ENCODE measurements at places on chromosomes 11 and 22.

- no peak for DNase-seq
Observed at GRCh38 chr22:50048061-50048765, 9.9 kb downstream of the TTLL8 start.

DNA sequence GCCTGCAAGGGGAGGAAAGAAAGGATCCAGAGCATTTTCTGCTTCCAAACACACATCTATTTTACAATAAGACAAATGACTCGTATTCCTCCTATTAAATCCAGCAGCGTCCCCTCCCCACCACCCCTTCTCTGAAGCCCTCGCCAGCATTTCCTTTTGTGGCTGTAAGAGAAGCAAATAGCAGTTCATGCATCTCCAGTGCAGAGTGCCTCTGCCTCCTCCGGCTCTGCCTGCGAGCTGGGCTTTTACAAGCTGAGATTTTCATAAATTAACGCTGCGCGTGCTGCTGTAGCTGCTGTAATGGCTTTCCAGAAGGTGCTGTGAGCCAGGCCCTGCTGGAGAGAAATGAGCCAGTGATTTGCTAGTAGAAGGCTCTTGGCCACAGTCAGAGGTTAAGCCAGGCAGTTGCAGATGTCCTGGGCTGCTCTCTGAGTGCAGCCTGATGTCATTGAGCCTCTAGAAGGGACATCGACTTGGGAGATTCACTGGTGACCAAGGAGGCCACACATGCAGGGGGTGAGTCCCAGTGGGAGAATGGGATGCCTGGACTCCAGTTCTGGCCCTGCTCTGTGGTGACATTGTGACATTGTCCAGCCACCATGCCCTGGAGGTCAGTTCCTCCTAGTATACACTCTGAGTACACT lies 134.5 kb upstream of the NAV2 start:
- no peak for DNase-seq

- DNase-seq, result no peak
Observed at GRCh38 chr22:45426387-45426786, 12.9 kb downstream of the RIBC2 start.

DNA sequence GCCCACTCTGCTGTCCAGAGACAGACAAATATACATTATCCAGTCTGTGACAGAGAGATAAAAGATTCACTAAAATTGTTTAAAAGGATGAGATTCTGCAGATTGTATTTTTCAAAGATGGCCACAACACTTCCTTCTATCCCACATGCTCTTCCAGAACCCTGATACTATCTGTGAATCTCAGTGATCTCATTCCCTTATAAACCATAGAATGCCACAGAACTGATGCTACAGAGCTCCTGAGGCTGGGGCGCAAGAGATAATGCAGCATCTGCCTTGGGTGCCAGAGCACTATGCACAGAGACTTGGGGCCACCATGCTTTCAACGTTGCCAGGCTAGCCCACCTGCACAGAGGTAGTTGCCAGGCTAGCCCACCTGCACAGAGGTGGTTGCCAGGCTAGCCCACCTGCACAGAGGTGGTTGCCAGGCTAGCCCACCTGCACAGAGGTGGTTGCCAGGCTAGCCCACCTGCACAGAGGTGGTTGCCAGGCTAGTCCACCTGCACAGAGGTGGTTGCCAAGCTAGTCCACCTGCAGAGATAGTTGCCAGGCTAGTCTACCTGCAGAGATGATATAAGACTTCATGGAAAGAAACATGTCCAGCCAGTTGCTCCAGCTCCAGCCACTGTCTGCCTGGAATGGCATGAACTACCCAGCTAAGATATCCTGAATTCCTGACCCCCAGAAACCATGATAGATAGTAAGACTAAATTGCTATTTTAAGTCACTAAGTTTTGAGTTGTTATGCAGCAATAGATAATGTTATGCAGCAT lies 17.6 kb upstream of the SEPTIN5 start:
- no peak for DNase-seq

DNA sequence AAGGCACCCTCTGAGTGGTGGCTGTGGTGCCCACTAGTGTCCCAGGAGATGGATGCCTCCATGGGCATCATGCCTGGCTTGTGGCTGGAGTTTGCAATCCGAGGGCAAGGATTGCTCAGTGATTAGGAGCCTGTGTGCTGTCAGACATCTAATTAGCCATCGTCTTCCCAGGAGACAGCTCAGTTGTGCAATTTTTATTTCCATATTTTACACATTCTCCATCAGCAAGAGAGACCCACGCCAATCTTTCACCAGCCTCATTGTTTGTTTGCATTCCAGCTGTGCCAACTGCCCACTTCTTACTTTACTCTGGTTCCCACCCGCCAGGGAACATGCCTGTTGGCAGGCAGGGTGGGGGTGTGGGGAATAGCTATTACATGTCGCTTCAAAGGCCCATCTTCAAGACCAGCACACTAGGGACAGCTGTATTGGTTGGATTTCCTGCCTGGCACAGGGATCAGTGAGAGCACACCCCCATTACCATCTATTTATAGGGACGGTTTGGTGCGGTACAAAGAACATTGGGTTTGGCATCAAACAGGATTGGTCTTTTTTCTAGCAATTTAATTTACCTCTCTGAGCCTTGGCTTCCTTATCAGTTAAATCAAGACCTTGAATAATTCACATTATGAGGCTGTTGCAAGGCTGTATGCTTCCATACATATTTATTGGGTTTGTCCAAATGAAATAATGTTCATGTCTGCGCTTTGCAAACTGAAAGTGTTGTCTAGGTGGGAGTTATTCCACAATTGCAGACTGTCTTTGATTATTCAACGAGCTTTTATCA lies 80.7 kb upstream of the NAV2 start:
- DNase-seq, result no peak

GRCh38 chr22:43823353-43823908 lies 11.3 kb upstream of the EFCAB6 start:
- no peak for DNase-seq

GRCh38 chr11:115637599-115638241 lies 133.5 kb upstream of the CADM1 start:
- DNase-seq, result no peak

- DNase-seq, result no peak
Observed at GRCh38 chr11:67369801-67370284, 3.6 kb downstream of the CLCF1 start.

- DNase-seq, result no peak
Observed at GRCh38 chr11:18056561-18057181, 10.6 kb upstream of the TPH1 start.

- DNase-seq, result no peak
Observed at GRCh38 chr11:61626580-61627380, 45.9 kb upstream of the SYT7 start.

GRCh38 chr11:80214413-80214812 lies 773.6 kb upstream of the TENM4 start:
- no peak for DNase-seq

DNA sequence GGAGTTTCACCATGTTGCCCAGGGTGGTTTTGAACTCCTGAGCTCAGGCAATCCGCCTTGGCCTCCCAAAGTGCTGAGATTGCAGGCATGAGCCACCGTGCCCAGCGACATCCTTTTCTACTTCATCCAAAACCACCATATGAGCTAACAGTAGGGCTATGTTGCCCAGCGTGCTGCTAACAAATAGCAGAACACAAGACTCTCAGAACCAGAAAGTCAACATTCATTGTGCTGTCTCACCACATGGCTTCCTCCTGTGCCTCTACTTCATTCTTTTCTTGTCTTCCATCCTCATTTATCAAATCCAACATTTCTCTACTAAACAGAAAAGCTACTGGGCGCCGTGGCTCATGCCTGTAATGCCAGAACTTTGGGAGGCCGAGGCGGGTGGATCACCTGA lies 12.0 kb upstream of the DENND5A start:
- no peak for DNase-seq

DNA sequence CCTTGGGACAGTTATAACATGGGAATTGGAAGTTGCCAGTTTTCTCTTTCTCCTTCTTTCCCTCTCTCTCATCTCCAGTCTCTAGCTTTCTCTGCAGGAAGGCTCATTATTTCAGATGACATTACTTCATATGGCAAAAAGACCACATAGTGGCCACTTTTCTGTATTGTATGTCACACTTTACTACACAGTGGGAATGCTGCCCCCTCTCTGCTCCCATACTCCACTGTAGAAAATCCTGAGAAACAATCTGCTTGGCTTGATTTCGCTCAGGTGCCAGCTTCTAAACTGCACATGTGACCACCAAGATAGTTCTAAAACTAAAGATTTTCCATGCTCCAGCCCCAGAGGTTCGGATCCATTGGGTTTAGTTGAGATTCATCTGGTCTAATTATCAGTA lies 860.7 kb upstream of the CCDC90B start:
- DNase-seq, result no peak

DNA sequence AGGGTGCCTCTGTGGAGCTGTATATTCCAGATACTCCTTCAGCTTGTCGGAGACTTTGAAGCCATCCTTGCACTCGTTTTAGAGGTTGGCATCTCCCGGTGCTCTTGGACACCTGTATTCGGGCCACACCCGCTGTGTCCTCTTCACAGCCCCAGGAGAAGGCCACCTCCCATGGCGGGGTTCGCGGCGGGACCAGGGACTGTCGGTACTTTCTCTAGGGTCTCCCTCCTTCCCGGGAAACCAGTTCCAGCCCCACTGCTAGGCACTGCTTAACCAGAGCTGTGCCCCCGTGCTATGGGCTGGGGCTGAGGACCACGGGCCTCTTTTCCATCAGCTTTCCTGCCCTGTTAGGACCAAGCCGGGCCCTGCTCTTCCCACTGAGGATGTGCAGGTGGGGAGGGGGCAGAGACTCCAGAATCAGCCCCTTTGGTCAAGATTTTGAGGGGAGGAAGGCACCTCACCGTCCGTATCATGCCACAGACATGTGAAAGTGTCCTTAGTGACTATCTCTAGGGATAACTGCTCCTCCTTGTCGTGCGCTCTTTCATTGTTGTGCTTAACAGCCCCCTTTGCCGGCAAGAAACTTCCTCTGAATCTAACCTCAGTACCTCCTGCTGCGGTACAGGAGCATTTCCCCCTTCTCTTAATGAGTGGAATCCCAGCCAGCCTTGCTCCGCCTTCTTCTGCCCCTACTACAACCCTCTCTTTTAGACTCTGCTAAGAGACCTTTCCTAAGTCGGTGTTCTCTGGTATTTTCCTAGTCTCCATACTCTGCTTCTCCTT lies 1.2 kb upstream of the B3GAT1 start:
- no peak for DNase-seq

- DNase-seq, result no peak
Observed at GRCh38 chr11:8217926-8218325, 45.8 kb downstream of the LMO1 start.

- DNase-seq, result no peak
Observed at GRCh38 chr11:81487109-81487508, 1246.6 kb downstream of the FAM181B start.

GRCh38 chr11:67311051-67311555 lies 7.8 kb downstream of the SSH3 start:
- no peak for DNase-seq

DNA sequence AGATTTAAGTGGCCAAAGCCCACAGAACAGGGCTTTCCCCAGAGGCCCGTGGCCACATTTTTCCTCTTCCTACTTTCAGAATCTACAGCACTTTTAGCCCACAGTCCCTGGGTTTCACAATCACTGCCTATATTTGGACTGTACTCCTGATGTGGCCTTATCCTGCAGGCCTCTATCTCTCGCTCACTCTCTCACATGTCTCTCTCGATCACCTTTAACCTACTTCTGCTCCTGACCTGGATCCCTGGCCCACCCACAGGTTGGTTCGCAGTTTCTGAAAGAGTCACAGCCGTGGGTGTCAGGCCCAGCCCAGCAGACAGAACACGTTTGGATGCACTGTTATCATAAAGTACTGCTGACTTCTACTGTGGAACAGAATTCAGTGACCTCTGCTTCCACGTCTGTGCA lies 55.5 kb downstream of the LARGE1 start:
- DNase-seq, result no peak

GRCh38 chr22:22486132-22486899 lies 22.2 kb downstream of the ZNF280B start:
- no peak for DNase-seq

GRCh38 chr11:130208241-130209127 lies 48.9 kb downstream of the ST14 start:
- no peak for DNase-seq

- DNase-seq, result no peak
Observed at GRCh38 chr11:96144553-96144952, 198.4 kb downstream of the MAML2 start.

DNA sequence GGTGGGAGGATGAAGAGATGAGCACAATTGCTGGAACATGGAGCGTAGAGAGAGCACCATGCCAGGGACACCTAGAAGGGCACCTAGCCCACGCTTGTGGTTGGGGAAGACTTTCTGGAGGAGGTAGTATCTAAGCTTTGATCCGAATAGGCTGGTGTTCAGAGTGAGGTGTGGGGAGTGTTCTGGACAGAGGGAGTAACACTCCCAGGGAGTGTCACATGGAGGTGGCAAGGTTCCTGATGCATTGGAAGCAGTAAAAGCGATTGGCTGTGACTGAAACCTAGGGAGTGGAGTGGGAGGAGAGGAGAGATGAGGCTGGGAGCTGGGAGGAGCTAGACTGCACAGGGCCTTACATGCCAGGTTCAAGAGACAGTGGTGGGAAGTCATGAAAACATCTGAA lies 188.0 kb upstream of the NCAM1 start:
- no peak for DNase-seq

GRCh38 chr22:23452231-23453010 lies 127.7 kb downstream of the IGLL1 start:
- DNase-seq, result no peak

GRCh38 chr11:96103102-96103501 lies 179.2 kb upstream of the MTMR2 start:
- no peak for DNase-seq

GRCh38 chr11:129224538-129224937 lies 32.4 kb upstream of the ARHGAP32 start:
- DNase-seq, result no peak

DNA sequence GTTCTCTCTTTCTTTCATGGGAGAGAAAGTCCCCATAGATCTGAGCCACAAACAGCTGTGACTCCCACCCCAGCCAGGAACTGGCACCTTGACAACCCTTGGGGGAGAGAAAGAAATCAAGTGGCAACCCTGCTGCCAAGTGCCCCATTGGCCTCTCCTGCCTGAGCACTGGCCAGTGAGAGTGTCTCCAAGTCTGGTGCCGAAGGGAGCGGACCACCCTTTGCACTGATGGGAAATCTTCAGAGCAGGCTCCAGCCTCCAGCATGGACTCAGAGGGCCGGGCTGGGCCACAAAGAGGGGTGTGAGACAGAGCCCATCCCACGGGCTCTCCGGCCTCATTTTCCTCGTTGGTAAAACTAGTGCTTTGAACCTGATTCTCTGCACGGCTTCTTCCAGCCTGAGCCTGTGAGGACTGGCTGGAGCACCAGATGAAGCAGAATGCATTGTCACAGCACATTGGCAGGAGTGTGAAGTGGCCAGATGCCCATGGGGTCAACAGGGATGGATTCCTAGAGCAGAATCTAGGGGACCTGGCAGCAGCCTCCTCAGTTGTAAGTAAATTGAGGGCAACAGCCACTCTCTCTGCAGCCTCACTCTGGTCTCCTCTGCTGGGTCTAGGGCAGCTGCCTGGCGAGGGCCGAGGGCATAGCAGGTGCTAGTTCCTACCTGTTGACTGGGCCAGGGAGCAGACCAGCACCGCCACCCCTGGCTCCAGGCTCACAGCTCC lies 81.4 kb downstream of the TRIM29 start:
- DNase-seq, result no peak
